ENCODE measurements at places on chromosomes 12 and 14.

DNA sequence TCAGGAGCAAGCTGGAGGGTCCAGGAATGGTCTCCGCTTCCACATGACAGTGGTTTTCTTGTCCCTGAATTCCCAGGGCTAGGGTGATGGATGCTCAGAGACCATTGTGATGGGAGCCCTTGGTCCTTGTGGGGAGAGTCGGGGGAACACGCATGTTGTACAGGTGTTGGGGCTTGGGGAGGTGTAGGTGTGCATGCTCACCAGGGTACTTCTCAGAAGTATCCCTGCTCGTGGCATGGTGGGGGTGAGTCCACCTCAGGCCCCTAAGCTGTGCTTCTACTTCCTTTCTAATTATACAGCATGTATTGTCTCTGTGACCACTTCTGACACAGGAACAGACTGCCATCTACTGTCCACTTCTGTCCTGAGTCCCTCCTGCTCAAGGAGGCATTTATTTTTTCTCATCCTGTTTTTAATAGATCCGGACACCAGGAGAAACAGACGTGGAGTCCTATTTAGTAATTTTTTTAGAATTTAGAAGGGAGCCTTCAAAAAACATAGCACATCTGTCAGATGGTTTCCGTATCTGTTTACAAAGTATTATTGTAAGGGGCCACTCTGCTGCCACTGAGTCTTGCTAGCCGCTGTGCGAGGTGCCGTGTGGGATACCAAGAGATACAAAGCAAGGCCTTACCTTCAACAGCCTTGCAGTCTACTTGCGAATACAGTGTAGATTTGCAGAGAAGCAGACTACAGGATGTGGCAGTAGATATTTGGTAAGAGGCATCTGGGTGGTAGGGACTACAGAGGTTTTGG is 10.5 kb downstream of the NTF3 start:
- no peak for DNase-seq

GRCh38 chr12:25942709-25943108 is 15.8 kb upstream of the RASSF8 start:
- DNase-seq = no peak

DNA sequence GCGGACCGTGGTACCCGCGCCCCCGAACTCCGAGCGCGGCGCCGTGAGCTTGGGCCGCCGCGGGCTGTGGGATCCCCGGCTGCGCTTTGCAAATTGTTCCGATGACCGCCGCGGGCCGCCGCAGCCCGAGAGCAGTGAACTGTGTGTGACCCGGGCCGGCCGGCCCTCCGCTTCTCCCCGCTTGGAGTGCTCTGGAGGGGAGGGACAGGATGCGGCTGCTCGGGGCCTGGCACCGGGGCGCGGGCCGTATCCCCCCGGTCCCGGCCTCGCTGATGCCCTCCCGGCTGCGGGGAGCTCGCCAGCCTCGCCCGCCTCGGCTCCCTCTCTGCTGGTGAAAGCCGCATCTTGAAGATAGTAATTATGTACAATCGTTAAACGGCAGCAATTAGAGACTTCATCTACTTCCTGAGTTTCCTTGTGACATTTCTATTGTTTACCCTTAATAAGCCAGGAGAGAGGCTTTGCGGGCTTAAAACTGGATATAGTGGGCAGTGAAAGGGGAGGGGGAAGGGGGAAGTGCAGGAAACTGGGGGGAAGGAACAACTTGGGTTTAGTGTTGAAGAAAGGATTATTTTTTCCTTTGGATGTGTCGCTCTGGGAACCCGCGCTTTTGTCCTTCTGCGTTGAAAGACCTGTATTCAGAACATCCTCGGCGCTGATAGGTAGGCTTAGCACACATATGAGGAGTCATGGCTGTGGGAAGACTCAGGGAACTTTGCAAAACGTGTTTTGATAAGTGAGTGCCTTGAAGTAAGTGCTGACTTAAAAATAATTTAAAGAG is 1.2 kb downstream of the PELI2 start:
- DNase-seq = no peak

GRCh38 chr12:57846285-57846576 is 298 bp downstream of the CTDSP2 start:
- DNase-seq = no peak

GRCh38 chr14:84401631-84402030 is 1128.3 kb upstream of the FLRT2 start:
- no peak for DNase-seq

- no peak for DNase-seq
Observed at GRCh38 chr12:58602179-58602578, 318.1 kb downstream of the LRIG3 start.

DNA sequence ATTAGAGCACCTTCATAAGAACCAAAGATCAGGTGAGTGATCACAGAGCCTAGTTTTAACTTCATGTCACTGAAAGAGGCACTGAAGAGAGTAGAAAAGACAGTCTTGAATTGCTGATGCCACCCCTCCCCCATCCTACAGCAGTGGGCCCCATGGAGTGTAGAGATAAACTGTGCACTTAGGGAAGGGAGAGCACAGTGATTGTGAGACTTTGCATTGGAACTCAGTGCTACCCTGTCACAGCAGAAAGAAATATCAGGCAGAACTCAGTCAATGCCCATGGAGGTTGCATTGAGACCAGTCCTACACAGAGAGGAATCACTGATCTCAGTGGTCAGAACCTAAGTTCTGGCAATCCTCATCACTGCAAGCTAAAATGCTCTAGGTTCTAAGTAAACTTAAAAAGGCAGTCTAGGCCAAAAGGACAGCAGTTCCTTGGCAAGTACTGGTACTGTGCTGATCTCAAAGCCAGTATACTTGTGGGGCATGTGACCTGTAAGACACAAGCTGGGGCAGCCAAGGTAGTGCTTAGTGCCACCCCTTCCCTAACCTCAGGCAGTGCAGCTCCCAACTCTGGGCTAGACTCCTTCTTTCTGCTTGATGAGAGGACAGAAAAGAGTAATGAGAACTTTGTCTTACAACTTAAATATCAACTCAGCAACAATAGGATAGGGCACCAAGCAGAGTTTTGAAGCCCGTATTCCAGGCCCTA is 94.1 kb downstream of the FSCB start:
- no peak for DNase-seq

DNA sequence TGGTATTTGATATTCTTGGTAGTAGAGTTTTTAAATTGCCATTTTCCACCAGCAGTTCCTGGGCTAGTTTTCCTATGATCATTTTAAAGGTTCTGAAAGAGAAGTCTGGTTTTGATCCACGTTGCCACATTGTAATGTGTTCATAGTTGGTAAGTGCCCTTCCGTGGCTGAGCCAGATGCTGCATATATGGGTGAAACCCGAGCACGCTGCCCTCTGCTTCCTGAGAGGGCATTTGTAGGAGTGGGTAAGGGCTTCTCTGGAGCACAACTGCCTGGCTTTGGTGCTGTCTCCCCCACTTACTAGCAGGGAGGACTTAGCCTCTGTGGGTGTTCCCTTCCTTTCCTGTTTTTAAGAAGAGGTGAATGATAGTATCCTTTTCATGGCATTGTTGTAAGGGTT is 7.1 kb downstream of the SNRNP35 start:
- DNase-seq = no peak

GRCh38 chr14:77265561-77266335 is 5.3 kb downstream of the NGB start:
- no peak for DNase-seq

- DNase-seq = no peak
Observed at GRCh38 chr14:55105991-55106390, 23.1 kb upstream of the LGALS3 start.

DNA sequence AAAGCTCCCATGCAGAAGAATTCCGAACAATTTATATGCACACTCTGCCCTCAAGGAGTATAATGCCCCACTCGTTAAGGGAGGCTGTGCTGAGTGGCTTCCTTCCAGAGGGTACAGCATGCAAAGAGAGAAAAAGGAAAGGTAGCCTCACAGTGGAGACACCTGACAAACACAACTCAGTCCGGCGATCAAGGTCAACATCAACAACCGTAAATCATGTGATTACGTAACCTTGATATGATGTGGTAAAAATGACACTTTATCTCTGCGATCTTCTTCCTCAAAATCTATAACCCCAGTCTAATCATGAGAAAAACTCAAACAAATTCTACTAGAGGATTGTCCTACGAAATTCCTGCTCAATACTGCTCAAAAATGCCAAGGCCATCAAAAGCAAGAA is 400.5 kb upstream of the CCDC196 start:
- no peak for DNase-seq

DNA sequence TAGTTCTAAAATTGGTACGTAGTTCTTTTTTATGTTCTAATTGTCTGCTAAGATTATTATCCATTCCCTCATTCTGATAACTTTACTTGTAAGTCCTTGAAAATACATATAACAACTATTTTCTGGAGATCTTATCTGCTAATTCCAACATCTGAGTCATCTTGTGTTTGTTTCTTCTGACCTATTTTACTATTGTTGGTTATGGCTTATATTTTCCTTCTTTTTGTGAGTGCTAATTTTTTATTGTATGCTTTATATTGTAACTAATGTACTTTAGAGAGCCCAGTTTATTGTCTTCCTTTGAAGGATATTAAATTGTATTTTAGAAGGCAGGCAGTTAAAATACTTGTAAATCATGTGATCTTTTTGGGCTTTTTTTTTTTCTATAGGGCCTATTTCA is 149.3 kb upstream of the LRFN5 start:
- no peak for DNase-seq

DNA sequence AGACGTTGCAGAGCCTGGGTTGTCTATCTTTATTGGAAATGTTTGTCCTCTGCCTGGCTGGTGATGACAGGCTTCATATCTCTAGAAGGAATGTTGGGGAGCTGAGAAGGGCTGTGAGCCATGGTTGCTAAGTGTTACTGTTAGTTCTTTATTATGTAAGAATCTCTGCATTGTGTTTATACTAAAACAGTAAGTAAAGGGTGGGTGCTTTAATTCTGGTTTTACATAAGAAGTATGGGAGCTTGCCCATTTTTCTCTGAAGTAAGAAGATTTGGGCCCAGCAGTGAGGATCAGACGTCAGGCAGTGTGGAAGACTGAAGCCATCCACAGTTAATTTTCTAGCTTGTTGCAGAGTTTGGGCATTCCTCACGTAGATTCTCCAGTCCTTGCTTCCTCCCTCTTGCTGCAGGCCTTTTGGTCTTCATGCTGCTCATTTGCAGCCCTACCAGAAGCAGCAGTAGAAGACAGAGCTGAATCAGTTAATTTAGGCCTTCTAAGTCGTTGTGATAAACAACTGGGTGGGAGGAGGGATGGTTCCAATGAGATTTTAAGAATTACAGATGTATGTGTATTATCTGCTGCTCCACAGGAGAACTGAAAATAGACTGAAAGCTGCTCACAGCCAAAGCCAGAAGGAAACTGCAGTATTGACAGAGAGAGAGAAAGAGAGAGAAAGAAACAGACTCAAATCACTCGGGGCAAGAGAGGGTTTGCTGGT is 21.4 kb downstream of the WNT5B start:
- no peak for DNase-seq

Data from T1000 (cell line).